Colonic mucosa (tissue), 4 donors: ENCODE measurements at places on chromosomes 12 and 14.

DNA sequence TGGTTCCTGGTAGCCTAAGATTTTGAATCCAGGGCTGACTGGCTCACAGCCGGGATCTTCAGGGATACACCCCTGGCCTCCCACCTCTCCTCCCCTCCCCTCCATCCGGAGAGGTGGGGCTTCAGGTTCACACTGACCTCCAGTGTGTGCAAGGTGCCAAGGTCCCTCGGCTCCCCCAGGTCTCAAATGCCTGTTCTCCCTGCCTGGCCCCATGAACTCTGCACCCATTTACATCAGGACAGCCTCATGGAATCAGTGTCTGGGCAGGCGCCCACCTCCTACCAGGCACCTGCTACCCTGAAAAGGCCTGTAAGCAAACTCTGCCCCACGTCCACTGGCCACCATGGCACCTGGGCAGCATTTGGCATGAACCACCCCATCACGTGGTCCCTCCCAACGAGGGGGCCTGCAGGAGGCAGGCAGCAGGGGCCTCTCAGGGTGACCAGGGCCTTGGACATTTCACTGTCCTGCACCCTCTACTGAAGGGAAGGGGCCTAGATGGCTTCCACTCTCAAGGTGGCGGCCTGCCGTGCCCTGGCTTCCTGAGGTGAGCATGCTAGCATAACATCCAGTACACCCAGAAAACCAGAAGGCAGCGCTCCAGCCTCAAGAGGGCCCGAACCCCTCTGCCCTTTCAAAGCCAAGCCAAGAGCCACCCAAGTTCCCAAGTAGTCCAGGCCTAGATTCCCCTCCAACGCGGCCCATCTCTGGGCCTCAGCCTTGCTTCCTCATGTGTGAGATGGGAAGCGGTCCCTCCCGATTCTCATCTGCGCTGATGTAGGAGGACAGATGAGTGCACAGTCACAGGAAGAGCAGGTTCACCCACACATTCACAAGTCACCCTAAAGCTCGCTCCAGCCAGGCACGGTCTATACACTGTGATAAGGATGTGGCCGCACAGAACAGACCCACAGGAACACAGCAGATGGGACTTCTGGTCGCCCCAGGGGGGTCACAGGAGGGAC is 37.3 kb downstream of the CCDC85C start:
- DNase-seq, result no peak

- DNase-seq, result no peak
These were observed 135.2 kb downstream of the RERGL start for GRCh38 chr12:17954788-17955187.

- peak; percentile 94 for DNase-seq
These were observed 4.7 kb upstream of the RHOF start for GRCh38 chr12:121797937-121798786.

DNA sequence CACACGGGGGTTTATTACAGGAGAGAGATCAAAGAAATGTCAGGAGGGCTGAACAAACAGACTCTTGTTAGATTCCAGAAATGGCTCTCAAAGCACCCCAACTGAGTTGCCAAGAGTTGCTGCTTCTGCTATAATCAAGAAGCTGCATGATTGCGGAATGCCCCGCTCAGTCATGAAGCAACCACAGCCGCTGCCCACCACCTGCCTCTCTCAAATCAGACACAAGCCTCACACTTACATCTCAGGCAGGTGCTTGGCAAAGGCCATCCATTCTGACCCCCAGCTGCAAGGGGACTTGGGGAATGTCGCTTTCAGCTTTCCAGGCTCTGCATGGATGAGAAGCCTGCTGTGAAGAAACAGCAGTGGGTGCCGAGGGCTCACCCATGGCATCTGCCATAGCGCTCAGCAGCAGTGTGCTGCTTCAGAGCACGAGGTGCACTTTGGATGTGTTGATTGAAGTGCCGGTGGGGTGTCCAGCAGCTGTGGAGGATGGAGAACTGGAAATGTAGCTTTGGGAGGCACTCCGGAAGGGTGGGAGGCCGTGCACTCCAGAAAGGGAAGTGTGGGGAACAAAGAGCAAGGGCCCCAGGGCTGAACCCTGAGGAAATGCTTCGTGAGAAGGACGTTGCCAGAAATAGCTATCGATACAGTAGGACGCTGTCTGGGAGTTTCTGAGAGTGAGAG is 37.7 kb downstream of the LRRC74A start:
- DNase-seq, result no peak

DNA sequence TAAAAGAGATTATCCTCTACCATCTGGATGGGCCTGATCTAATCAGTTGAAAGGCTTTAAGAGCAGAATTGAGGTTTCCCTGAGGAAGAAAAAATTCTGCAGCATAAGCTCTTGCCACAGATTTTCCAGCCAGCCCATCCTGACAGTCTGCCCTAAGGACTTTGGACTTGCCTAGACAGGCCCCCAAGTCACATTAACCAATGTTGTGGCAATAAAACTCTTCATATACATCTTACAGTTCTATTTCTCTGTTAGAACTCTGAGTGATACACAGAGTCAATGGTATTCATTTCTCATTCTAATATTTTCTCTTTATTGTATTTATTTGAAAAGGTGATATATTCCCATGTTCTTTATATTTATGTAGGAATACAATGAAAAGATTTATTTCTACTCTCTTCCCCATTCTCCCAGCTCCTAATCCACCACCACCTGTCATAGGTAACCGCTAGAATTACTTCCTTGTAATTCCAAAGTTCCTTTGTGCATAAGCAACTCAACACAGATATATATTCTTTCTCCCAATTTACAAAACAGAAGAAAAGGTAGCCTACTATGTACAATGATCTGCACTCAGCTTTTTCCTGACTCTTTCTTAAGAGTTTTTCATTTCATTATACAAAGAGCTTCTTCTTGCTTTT is 182.1 kb downstream of the CAPZA3 start:
- DNase-seq, result peak; percentile 69

DNA sequence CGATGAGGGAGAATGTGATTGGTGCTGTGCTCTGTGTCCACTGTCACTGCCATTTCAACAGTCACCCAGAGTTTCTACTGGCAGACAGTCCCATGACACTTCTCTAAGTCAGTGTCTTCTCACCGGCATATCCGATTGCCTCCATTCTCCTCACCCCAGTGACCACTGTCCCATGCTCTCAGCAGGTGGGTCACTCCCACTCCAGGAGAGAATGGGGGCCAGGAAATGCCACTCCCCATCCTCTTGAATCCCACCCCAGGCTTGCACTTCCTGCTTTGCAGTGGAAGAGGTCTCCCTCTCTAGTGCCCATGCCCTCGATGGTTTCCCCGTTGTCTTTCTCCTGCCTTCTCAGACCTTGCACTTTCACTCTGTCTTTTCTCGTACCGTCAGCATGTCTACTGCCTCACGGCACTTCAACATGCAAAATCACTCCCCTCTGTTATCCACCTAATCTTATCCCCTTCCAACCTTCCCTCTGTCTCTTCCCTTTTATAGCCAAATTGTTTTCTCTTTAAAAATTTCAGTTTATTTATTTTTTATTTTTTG is 2.2 kb upstream of the EP400 start:
- no peak for DNase-seq

DNA sequence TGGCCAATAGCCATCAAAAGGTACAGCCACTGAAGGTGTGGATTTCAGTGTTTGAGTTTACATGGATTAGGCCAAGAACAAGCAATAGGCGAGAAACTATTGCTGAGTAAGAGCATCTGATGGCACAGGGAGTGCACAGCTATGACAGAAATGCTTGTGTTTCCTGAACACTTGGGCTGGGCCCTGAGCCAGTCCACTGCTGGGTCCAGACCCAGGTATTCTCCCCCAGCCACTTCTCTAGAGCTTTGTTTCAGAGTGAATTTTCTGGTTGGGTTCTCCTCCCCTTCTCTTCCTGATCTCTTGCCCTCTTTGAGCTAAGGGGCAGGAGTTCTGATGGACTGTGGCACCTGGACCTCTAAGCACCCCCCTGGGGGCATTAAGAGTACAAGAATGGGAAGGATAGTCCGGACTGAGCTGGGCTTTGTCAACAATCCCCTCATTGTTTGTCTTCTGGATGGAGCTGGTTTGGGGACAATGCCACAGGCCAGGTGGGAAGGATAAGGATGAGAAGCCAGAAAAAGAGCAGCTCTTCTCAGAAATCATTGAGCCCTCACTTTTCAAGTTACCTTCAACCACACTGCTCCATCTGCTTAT is 8.3 kb downstream of the HOXC5 start:
- DNase-seq, result no peak

- no peak for DNase-seq
These were observed 68.7 kb downstream of the PRMT8 start for GRCh38 chr12:3559601-3560294.

- DNase-seq, result peak; percentile 69
These were observed 486 bp upstream of the AKT1 start for GRCh38 chr14:104795781-104796686.
